ENCODE measurements at places on chromosomes 11 and 22.

GRCh38 chr11:45180848-45181192, 34.4 kb downstream of the PRDM11 start:
- DNase-seq: peak; percentile 64

DNA sequence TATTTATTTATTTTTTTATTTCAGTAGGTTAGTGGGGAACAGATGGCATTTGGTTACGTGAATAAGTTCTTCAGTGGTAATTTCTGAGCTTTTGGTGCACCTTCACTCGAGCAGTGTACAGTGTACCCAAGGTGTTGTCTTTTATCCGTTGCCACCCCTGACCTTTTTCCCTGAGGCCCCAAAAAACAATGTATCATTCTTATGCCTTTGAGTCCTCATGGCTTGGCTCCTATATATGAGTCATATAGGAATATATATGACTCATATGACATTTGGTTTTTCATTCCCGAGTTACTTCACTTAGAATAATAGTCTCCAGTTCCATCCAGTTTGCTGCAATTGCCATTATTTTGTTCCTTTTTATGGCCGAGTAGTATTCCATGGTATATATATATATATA, 763.9 kb downstream of the NTM start:
- no peak for DNase-seq

- DNase-seq: no peak
Observed at GRCh38 chr11:105046898-105047579, 1.9 kb upstream of the CARD16 start.

- DNase-seq: no peak
Observed at GRCh38 chr11:64865286-64866172, 12.9 kb downstream of the EHD1 start.

DNA sequence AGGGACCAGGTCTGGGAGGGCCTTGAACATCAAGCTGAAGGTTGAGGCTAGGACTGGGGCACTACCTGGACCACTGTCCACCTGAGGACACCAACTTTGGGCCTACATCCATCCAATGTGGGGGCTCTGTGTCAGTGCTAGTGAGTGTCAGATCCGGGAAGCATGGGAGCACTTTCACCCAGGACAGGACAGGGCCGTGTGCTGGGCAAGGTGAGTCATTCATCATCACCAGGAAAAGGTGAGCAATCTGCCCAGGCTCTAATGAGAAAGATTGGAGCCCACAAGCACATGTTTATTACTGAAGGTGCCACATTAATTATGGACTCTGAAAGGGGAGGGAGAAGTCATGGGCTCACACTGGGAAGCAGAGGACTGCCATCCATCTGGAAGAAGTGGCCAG, 39.7 kb upstream of the DRD2 start:
- no peak for DNase-seq

DNA sequence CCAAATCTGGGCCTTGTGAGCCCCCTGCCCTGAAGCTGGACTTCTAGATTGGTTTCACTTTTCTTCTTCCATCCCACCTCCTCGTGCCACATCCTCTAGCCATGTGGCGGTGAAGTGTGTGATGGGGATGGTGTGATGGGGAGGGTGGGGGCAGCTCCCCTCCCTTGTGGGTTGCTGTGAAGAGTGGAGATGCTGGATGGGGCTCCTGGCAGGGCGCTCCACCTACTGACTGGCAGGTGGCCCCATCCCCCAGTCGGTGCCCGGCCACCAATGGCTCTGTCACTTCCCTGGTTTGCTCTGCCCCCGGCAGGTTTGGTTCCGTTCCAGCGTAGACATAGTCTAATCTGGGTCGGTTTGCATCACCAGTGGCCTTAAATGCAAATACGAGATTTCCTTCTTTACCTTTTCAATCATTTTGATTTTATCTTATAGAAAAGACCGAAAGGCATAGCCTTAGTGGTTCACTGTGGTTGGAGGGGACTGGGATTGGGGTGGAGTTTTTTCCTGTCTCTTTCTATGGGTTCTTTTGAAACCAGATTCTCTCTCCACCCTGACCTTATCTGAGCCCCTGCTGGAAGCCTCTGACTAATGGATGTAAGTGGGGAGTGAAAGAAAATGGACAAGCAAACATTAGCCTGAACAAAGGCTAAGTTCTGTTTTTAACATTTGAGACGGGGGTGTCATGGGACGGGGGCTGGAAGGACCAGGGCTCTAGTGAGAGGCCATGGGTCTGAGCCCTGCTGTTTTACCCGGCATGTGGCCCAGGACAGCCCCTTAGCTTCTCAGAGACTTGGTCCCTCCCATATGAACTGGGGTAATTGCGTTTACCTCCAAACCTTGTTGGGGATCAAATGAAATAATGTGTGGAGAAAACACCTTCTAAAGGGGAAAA, 149.3 kb downstream of the CACNA1I start:
- DNase-seq: no peak

DNA sequence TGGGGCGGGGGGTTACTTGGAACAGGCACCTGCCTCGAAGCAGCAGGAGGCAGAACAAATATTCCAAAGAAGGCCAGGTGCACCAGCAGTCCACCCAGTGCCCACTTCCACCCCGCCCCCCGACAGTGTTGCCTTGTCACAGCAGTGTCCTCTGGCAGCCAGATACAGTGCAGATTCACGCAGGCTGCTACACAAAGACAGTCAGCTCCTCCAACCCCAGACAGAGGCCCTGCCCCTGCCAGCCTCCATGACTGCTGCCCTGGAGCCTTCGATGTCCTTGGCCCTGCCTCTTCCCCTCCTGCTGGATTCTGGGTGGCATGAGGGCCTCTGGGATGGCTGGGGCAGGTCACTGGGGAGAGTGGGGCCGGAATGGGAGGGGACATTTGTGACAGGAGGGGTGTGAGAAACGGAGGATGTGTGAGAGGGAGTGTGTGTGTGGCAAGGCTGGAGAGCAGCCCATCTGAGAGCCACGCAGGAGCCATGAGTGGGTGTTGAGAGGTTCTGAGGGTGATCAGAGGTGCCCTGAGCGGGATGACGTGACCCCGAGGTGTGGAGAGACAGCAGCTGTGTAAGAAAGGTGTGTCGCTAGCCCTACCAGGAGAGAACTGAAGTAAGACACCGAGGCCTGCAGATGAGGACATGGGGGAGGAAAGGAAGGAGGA, 173.7 kb downstream of the CEP164 start:
- DNase-seq: peak; percentile 68

DNA sequence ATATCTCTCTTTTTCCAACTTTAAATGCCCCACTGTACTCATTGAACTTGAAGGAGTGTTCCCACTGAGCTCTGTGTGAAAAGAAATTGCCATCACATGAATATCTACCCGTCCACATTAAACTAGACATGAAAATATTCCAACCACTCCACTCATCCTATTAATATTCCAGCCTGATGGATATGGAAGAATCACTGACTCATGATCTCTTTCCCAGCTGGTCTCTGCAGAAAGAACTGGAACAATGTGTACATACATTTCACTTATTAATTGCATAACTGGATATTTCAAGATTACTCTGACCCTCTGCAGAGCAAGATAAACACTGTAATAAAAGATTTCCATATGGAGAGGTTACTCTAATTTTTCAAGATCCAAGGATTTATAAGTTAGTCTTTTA, 711.1 kb upstream of the LRRC4C start:
- DNase-seq: no peak

- DNase-seq: no peak
Observed at GRCh38 chr22:17964643-17965042, 59.7 kb downstream of the MICAL3 start.

DNA sequence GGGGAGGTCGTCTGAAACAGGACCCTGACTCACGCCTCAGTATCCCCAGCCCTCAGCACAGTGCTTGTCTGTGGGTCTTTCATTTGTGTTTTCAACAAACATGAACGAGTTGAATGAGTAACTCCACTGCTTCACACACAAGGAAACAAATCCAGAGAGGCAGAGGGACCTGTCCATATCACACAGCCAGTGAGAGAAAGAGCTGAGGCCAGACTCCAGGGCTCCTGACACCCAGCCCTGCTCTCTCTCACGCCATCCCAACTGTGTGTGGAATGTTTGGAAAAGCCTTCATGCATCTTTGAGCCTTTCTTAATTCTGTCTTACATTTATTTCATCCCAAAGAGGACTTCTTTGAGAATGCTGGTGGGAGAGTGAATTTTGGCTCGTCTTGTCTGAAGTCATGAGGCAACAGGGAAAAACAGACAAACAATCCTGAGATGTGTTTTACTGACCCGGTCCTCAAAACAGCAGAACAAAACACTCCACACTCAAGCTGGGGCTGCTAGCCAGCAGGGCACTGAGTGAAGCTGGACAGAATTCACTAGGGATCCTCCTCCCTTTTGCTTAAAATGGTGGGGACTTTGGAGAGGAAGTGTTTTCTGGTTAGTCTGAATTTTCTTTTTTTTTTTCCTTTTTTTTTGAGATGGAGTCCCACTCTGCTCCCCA, 19.7 kb upstream of the ALG8 start:
- no peak for DNase-seq

GRCh38 chr11:65719871-65720210, 757 bp downstream of the RNASEH2C start:
- DNase-seq: no peak

DNA sequence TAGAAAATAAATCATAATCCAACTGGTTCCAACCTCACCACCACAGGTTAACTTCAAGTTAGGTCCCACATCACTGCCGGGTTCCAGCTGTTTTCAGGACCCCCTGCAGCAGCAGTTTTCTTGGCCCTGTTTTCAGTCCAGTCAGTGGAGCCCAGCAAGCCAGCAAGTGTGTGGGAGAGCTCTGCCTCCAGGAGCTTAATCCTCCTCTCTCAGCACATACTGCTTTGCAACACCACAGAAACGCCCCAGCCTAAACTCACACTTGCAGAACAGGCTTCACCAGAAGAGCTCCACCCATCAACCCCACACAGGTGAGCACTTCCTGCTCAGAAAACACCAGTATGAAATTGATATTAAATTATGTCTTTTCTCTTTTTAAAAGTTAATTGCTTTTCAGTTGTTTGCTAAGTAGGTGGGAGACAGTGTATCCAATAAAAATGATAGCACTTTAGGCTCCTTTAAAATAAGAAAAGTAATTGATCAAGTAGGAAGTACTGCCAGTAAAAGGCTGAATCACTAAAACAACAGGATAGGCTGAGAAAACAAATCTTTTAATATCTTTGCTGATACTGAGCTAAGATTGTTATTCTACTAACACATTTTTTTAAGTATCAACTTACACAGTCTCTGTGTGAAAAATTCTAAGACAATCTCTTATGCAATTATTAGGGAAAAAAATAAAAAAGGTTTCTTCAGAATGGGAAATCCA, 81.5 kb upstream of the TP53AIP1 start:
- DNase-seq: peak; percentile 13

GRCh38 chr22:19044381-19044780, 77.8 kb downstream of the DGCR2 start:
- no peak for DNase-seq

DNA sequence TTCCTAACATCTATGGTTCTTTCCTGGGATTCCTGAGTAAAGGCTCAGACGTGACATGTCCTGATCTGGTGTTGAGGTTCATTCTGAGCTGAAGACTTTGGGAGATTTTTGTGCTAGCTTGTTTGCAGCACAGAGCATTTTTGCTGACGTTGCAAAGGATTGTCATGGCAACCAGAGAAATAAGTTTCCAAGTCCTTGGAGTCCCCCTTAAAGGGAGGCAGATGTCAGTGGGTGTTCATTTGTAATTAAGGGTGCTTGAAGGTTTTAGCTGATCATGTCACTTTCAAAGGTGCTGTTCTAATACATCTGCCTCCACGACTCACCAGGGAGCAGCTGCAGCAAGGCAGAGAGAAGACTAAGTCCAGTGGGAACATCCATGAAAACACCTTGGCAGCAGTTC, 5.4 kb upstream of the SYN3 start:
- no peak for DNase-seq

- DNase-seq: no peak
Observed at GRCh38 chr22:43994416-43994815, 29.7 kb upstream of the PARVB start.

GRCh38 chr22:39236321-39237317, 8.2 kb downstream of the PDGFB start:
- peak; percentile 70 for DNase-seq

- no peak for DNase-seq
Observed at GRCh38 chr11:32288276-32288675, 147.1 kb downstream of the WT1 start.

- no peak for DNase-seq
Observed at GRCh38 chr22:44934454-44934735, 75.4 kb downstream of the PHF21B start.

- no peak for DNase-seq
Observed at GRCh38 chr11:94060401-94060800, 39.2 kb downstream of the HEPHL1 start.

GRCh38 chr11:34915136-34916014, 804 bp downstream of the APIP start:
- DNase-seq: peak; percentile 83

DNA sequence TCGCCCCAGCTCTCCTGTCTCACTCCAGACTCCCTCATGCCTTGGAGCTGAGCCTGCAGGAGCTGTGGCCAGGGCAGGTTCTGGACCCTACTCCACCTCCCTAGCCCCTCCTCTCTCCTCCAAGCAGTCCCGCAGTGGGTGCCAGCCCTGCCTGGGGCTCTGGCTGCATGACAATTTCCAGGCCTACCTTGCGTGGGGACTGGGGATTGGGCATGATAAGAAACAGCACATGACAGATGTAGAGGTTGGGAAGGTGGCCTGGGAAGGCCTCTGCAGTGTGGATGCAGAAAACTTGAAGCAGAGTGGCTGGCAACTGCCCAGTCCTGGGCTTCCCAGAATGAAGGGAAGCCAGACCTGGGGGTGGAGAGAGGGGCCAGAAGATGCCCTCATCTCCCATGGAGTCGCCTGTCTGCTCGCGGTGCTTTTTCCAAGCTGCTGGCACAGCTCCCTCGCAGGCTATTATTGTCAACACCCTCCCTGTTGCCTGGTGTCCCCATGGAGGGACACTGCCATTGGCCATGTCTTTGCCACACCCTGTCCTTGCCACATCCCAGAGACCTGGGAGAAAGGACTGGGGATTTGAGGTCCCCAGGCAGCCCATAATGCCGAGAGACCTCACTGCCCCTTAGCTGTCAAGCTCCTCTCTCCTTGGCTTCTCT, 48.9 kb upstream of the CDON start:
- DNase-seq: no peak

DNA sequence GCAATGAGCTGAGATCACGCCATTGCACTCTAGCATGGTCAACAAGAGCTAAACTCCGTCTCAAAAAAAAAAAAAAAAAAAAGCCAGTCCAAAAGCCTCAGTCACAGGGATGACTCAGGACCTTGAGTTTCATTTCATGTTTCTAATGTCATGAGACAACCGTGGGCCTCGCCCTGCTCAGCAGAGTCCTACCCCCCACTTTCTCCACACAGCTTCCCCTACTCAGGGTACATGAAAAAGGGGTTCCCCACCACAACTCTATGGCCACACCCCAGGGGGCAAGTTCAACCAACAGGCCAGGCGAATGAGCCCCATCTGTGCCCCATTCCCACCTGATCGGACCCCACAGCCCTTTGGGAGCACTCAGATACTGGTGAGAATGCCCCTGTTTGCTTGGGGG, 24.3 kb upstream of the ADA2 start:
- no peak for DNase-seq

DNA sequence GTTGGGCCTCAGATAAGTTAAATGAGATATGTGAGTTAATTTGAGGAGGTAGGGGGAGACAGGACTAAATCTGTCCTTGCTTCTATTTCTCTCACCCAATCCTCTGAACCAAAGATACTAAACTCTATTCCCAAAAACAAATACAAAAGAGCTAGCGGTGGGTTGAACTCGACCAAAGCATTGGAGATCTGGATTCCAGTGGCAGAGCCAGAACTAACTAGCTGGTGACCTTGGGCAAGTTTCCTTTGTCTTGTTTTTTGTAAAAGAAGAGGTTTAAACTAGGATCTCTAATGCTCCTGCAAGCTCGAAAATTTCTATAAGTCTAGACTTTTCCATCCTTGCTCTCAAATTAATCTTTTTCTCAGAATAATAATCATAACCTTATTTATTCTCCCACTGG, 1.5 kb downstream of the ME3 start:
- DNase-seq: no peak

GRCh38 chr22:31509061-31509762, 12.9 kb downstream of the SFI1 start:
- DNase-seq: no peak
